ENCODE measurements at places on chromosomes 6 and 20.

GRCh38 chr6:88008831-88009231 is 38.8 kb upstream of the SPACA1 start:
- DNase-seq, result no peak

DNA sequence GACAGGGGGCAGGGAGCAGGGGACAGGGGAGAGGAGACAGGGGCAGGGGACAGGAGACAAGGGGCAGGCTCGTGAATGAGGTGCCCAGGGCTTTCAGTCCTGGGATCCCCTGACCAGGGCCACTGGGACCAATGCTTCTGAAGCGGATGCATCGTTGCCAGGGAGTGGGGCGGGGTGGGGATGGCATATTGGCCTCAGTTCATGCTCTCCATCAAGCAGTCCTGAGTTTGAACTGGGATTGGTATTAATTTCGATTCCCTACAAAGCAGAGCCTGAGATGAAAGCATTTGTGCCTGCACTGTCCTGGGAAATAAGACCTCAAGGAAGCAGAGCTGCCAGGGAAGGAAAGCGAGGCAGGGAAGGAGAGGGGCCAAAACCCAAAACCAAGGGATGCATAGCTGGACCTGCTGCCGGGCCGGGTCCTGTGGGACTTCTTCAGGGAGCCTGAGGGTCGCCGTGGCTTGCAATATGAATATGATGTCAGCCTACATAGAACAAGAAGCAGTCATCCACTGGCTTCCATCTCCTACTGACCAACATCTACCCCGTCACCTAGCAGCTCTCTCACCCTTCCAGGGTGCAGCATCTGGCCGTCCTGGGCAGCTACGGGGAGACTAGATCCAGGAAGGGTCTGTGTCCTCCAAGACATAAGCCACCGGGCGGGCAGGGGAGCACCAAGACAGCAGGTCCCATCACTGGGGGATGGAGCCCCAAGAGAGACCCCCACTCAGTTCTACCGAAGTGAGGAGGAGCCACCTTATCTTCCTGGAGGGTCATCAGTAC is 233.3 kb downstream of the SYNDIG1 start:
- DNase-seq, result no peak

- no peak for DNase-seq
Measured at GRCh38 chr6:119174085-119174445, 95.6 kb upstream of the FAM184A start.

GRCh38 chr6:32195902-32196681 is 3.6 kb upstream of the GPSM3 start:
- peak; percentile 76 for DNase-seq

DNA sequence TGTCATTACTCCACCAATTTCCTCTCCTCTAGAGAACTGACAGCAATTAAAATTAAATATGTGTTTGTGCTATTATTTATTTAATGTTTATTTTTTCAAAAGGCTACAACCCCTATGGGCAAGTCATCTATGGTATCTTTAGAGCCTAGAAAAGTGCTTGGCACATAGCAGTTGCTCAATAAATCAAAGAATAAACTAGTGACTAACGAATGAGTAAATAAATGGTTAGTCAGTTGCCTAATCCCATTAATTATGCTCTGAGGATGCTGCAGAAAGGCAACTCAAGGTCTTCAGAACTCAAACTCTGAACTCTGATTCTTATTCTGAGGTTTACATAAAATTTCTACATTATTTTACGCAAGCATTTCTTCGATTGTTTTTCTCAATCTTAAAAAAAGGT is 193.0 kb upstream of the TSHZ2 start:
- no peak for DNase-seq

GRCh38 chr6:135667691-135668455 is 170.3 kb upstream of the AHI1 start:
- no peak for DNase-seq

GRCh38 chr20:19408971-19409370 is 196.5 kb downstream of the SLC24A3 start:
- DNase-seq, result no peak

- DNase-seq, result no peak
Measured at GRCh38 chr20:12528591-12529041, 480.2 kb upstream of the SPTLC3 start.

DNA sequence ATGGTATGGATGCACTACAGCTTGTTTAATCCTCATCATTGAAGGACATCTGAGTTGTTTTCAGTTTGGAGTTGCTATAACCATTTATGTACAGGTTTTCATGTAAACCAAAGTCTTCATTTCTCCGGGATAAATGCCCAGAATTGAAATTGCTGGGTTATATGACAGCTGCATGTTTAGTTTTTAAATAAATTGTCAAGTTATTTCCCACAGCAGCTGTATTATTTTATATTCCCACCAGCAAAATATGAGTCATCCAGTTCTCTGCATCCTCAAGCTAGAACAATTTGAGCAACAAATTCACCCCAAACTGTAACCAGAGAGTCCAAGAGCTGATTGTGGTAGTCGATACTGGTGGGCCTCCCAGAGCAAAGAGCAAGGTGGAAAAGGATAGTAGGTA is 161.0 kb upstream of the PRND start:
- no peak for DNase-seq

- DNase-seq, result no peak
Measured at GRCh38 chr6:132495604-132496079, 17.3 kb downstream of the STX7 start.

GRCh38 chr6:25366903-25367545 is 87.8 kb downstream of the CARMIL1 start:
- DNase-seq, result no peak

Measured in RKO (cell line).